ENCODE measurements at places on chromosomes 4 and X.

DNA sequence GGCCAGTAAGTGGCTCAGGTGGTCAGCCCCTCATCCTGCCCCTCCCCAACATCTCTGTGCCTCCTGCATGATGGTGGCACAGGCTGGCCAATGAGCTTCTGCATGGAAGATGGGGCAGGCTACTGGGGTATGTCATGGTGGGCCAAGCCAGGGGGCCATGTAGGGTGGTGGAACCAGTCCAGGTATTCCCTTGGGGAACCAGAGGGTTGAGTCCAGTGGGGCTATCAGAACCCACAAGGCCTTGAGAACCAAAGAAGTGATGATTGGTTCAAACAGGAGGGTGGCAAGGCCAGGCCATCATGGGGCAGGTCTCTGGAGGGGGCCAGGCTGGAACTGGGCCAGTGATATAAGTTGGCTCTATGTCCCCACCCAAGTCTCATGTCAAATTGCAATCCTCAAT is 18.8 kb upstream of the PPP2R2C start:
- no peak for DNase-seq

DNA sequence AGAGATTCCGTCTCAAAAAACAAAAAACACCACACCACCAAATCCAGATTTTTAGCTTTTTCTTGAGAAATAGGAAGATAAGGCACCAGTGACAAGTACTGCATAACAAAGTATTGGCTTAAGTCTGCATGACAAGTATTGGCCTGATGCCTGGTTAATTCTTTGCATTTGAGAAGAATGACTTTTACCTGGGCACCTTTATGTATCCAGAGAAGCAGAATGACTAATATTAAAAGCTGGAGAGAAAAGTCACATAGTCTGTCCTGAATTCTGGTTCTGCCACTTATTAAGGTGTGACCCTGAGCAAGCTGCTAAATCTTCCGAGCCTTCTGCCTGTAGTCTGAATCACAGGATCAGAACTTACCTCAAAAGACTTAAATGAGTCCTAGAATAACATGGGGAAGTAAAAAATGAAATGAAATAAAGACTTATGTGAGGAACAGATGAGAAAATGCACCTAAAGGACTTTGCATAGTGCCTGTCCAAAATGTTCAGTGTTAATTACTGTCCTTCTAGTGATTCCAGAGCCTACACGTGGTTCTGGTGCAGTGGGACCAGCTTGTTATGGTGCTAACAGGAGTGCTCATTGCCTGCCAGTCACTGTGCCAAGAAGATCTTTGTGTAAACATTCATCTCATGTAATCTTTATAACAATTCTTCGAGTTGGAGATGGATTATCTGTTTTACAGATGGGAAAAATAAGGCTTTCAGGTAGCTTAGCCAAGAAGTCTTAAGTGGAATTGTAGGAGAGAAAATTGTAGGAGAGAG is 31.6 kb downstream of the UGDH start:
- no peak for DNase-seq

GRCh38 chrX:48648336-48648751 is 35.3 kb upstream of the WAS start:
- no peak for DNase-seq

GRCh38 chr4:48570646-48571220 is 80.7 kb downstream of the ZAR1 start:
- DNase-seq: no peak

GRCh38 chrX:134999469-134999868 is 8.7 kb downstream of the SMIM10 start:
- peak; percentile 68 for DNase-seq

DNA sequence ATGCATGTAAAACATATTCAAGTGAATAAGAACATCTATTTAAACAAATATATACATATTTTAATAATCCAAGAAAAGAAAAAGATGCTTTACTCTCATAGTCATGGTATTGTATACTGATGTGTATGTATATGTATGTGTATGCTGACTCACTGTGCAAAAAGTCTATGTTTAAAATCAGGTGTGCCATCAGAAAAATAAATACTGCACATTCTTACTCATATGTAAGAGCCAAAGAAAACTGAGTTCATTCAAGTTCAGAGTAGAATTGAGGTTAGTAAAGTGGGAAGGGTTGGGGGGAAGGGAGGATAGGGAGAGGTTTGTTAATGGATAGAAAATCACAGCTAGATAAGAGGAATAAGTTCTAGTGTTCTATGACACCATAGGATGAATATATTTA is 403.9 kb upstream of the SMIM31 start:
- DNase-seq: no peak

GRCh38 chrX:43998374-43998773 is 25.2 kb upstream of the NDP start:
- DNase-seq: no peak

- DNase-seq: no peak
Measured at GRCh38 chr4:10682397-10682796, 2.2 kb downstream of the CLNK start.

DNA sequence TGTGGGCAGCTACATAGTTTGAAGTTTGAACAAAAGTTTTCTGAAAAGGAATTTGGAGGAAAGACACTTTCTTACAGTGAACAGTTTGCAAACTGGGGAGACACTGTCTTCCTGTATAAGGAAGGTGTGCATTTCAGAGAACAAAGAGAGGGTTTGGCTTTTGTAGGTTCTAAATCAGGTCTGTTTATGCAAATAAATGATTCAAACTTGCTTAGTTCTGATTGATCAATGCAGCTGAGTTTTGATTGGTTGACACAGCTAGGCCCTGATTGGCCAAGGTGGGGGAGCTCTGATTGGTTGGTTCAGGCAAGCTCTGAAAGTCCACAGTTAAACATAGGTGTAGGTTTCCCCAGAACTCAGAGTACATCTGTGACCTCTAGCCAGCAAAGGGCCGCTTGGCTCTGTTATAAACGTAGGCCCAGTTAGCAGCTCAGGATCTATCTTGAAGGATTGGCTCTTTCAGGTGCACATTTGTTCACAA is 63.0 kb upstream of the ENPP6 start:
- DNase-seq: no peak

- peak; percentile 84 for DNase-seq
Measured at GRCh38 chr4:169070895-169071218, 60.8 kb upstream of the CBR4 start.

- DNase-seq: no peak
Measured at GRCh38 chr4:85672116-85672515, 197.2 kb downstream of the ARHGAP24 start.

DNA sequence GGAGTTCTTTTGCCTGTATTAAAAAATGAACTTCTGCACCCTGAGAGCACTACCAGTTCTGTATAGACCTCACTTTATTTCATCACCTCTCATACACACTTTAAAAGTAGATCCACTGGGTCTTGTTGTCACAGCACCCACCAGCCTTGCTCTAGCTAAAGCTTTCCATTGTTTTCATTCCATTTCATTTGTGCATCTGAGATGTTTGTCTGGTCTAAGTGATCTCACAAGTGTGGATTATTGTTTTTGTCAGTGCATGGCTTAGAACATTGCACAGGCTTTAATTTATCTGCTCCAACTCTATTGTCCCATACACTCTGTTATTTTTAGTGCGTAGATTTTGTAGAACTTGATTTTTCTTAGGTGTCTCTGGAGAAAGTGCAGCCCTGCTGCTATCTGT is 1157.5 kb upstream of the PABPC4L start:
- DNase-seq: no peak

GRCh38 chr4:15799701-15800100 is 21.6 kb downstream of the CD38 start:
- DNase-seq: no peak

- no peak for DNase-seq
Measured at GRCh38 chr4:99886146-99886545, 8.1 kb downstream of the LAMTOR3 start.

GRCh38 chrX:40104630-40104984 is 6.8 kb upstream of the BCOR start:
- DNase-seq: peak; percentile 70

- no peak for DNase-seq
Measured at GRCh38 chr4:8099981-8100464, 58.6 kb downstream of the ABLIM2 start.

Data from NCI-H1417 (cell line).